ENCODE measurements at places on chromosomes 3 and 15. TPM values are rescaled to one million over a fixed set of nuclear protein-coding genes. Genes with fewer than 3 reads are reported as not detected.

DNA sequence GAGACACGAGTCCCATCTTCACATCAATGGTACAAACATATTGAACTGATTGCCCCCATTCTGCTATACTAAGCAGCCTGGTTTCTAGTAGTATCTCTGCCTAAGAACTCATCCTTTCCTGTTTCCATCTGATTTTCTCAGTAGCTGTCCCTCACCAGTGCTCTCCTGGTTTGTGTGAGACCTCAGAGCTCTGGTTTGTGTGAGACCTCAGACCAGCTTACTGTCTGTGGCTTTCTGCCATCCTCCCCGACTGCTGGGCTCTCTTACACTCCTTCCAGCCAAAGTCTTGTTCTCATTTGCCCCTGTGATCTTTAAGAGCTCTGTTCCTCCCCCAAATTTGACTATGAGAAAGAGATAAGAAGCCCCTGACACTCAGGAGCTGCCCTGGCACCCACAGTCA lies 41.1 kb upstream of the NEDD4 start:
- peak; percentile 28 for DNase-seq

- DNase-seq, result no peak
Observed at GRCh38 chr3:197103766-197104165, 74.1 kb upstream of the MELTF start.

Gene LYZL4
- total RNA-seq, result not detected

DNA sequence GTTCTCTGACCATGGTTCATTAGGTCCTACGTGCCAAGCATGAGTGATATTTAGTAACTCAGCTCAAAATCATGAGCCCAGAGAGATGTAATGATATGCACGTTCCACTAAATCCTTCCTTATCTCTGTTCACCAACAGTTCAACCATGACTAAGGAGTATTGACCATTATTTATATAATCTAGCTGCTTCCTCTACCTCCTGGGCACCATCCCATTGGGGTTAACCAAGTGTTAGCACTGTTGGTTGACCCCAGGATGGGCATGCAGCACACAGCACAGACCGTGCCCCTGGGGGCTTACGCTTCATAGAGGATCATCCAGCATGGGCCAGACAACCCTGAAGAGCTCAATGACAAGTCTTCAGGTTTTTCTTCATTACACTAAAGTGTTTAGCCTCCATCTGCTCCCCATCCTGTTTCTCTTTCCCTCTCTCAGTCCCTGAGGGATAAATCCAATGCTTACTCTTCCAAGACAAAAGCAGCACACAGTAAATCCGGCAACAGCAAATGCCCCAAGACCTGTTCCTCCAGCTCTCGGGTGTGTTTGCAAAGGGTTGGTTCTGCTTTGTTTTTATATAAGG lies 10.4 kb downstream of the FAM174B start:
- no peak for DNase-seq

DNA sequence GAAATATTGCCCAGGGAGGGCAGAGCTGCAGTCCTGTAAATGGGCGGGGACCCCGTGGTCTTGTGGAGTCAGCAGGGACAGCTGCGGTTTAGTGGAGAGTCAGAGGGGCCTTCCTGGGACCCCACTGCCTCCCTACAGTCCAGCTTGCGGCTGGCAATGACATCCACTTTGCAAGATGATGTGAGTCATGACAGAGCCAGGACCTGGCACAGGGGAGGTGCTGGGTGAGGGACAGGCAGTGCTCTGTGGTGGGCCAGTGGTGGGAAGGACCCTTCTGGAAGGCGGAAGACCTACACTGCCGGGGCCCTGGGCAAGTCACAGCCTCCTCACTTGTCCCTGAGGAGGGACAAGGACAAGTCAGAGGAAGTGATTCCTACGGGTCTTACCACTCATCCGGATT lies 17.8 kb downstream of the APBA2 start:
- DNase-seq, result no peak

DNA sequence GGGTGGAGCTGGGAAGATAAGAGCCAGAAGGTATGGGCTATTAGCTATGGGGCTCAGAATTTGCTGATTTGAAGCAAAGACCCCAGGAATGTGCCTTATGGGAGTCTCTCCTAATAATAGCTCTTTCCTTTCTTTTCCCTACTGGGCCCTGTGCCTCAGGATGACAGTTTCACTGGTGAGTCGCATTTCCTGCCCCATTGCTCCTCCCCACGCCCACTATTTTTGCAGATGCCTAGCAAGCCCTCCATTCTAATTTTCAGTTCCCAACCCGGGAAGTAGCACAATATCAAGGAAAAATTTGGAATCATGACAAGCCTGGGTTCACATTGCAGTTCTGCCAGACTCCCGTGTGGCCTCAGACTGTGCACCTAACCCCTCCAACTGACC lies 583 bp downstream of the IL17RE start:
- DNase-seq, result peak; percentile 38

GRCh38 chr15:74350295-74351275 lies 16.9 kb downstream of the CYP11A1 start:
- DNase-seq, result no peak

Gene ARGFX
- not detected for total RNA-seq

- DNase-seq, result no peak
Observed at GRCh38 chr3:125042725-125043406, 12.9 kb downstream of the HEG1 start.

DNA sequence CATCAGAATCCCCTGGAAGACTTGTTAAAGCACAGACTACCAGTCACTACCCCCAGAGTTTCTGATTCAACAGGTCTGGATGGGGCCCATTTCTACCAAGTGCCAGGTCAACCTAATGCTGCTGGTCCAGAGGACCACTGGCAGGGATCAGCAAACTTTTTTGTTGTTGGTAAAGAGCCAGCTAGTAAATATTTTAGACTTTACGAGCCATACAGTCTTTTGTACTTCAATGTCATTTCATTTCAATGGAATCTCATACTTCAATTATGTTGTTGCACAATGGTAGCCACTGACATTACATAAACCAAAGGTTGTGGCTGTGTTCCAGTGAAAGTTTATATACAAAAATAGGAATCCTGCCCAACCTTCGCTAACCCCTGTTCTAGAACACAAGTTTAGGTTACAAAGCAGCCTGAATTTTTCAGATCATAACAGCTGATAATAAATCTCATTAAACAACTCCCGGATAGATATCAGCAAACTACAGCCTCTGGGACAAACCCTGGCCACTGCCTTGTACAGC lies 28.7 kb downstream of the ULK4 start:
- no peak for DNase-seq

DNA sequence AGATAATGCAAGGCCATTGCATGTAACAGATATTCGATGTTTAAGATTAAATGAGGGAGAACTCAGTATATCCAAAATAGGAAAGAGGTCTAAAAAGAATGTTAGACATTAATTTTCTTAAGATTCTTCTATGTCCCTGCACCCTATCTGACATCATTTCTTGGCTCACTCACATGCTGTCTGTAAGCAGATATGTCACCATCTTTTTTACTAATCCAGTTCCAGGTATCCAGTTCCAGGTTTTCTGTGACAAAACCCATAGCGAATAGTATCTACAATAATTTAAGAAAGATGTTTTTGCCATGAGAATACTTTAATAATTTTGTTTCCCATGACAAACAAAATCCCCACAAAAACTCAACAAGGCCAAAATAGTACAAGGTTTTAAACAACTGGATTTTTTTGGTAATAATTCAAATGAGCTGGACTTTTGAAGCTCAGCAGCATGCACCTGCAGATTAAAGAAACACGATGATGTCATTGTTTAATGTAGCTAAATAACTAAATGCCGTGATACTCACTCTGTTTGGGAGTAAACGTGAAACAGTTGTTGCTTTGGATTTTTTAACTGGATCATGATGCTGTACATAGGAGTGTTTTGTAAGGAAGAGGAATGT lies 867.6 kb downstream of the EPHA3 start:
- DNase-seq, result no peak

Gene CAPN7
- total RNA-seq, result 22.2 TPM

DNA sequence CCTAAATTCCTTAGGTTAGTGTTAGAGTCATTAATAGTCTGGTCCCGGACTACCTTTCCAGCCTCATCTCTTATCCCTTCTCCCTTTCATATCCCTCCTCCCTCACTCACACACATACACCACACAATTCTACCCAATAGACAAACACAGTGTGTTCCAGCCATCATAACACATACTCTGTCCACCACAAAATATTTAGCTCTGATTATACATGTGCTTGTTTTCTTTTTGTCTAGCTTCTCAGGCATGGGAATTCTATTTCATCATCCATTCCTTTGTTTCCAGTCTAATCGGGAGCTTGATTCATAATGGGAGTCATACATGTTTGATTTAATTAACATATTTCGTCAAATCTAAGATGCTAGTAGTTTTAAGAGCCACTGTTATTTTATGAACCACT lies 161.8 kb upstream of the BFSP2 start:
- DNase-seq, result no peak

DNA sequence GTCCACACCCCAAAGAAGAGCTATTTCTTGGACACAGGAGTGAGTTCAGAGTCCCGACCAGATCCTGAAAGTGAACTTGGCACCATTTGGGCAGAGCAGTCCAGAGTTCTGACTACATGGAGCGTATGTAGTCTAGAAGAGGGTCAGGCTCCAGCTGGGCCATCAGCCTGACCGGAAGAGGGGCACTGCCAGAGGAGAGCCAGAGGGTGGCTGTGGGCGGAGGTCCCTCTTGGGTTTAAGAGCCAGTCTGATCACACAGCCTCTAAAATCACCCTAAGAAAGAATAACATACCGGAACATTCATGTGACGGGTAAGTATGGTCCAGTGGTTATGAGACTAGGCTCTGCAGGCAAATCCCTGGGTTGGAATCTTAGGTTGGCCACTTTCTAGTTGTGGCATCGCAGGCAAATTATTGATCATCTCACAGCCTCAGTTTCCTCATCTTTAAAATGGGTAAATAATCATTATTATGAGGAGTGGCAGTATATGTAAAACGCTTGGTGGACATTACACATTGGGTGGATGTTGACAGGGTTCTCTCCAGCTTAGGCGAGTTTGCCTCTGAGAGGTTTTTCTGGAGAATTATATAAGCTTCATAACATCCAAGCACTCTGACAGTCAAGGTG lies 2.1 kb upstream of the RAP2B start:
- DNase-seq, result no peak

Gene POLR2M
- 85.0 TPM for total RNA-seq

Gene PLXNB1
- 3.7 TPM for total RNA-seq

DNA sequence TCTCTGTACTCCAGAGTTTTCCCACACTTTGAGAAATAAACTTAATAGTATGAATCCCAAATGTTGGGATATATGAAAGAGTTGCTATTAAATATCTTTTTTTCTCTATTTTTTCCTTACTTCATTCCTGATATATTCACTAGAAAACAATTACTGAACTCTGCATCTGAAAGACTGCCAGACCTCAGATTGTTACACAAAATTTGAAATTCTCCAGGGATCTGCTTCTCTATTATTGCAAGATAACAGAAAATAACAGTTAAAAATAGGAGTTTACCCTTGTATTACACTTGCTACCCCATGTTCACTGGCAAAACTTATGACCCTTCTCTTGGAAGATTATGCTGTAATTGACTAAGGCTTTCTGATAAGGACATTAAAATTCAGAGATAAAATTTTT lies 11.7 kb upstream of the P3H2 start:
- DNase-seq, result no peak

DNA sequence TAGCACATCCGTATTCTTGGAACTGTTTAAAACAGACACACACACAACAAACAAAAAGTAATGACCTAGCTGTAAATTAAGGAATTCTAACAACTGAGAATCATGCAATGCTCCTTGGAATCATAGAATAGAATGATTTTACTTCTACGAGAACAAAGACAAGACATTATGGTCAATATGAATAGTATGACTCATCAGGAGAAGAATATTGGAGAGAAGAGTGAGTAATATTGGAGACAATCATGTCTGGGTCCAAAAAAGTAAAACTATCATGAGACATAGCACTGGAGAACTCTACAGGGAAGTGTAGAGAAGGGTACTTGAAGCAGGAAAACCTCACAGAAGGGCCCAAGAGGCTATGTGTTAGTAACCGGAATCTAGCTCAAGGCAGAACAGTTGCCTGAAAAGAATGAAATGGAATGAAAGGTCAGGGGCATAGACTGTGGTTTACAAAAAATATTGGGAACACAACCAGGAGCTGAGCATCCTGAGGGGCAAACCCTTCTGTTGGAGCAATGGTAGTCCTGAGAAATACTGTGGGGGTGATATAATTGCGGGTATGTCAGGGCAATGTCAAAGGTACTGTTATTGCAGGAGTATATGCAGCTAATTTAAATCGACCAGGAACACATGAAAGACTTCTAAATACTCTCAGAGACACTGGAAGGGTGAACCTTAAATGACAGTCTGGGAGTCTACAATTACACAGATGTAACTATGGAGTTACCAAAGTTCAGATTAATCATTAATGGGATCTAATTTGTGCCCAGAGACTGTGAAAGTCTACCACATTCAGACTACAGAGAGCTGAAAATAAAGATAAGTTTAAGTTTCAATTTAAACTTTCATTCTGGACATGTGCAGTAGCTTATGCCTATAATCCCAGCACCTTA lies 201.2 kb downstream of the BCHE start:
- DNase-seq, result no peak

DNA sequence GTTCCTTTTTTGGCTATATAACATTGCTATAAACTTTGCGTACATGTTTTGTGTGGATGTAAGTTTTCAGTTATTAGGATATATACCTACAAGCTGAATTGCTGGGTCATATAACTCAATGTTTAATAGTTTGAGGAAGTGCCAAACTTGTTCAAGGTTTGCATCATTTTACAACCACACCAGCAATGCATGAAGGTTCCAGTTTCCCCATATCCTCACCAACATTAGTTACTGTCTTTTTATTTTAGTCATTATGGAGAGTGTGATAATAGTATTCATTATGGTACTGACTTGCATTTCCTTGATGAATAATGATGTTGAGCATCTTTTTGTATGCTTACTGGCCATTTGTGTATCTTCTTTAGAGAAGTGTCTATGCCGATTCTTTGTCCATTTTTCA lies 112.3 kb downstream of the NR1I2 start:
- DNase-seq, result no peak

DNA sequence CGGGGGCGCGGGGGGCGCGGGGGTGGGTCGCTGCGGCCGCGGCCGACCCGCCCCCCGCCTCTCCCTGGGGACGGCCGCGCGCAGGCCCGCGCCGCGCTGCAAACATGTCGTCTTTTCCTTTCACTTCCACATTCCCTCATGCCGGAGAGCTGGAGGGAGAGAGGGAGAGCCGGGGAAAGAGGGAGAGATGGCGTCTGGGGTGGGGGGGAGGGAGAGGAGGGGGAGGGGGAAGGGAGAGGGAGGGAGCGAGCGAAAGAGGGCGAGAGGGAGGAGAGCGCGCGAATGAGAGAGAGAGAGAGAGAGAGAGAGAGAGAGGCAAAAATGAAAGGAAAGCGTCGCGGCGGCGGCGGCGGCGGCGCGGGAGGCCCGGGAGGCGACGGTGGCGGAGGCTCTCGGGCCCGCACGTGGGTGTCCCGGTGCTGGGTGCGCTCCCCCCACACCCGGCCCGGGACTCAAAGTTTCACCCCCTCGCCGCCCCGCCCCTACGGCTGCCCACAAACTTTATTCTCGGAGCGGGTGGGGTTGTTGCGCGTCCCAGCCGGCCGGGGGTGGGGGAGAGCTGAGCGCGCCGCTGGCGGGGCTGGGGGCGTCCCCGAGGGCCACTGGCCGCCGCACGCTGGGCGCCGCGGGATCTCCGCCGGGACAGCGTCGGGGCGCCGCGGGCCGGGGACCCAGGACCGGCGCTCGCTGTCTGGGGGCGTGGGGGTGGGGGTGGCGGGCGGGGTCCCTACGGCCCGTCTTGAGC lies 731 bp downstream of the ZNF710 start:
- peak; percentile 72 for DNase-seq
